T-helper 1 cell (primary cell): ENCODE measurements at places on chromosomes 5 and 9.

GRCh38 chr5:38883842-38884241 is 38.0 kb downstream of the OSMR start:
- DNase-seq: no peak

- DNase-seq: no peak
These were observed 208.3 kb downstream of the GABBR2 start for GRCh38 chr9:98500337-98500919.

DNA sequence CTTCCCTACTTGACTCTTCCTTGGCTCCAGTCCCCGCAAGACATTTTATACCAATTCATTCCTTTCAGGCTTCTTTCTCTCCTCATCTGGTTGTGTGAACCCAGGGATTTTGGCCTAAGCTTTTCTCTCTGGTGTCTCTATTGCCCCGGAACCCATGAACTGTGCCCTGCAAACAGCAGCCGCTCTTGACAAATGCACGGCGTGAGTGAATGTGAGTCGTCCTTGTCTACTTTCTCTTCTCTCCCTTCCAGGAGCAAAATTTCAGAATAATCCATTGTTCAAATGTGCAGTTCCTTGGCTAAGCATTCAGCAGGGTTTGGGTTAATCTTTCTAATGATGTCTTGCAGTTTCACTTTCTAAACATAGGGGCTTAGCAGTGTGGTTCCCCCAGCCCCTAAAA is 250.4 kb upstream of the IRX4 start:
- DNase-seq: no peak

- peak; percentile 37 for DNase-seq
These were observed 2.0 kb downstream of the CD74 start for GRCh38 chr5:150410524-150411244.

- DNase-seq: no peak
These were observed 32.7 kb upstream of the ARAP3 start for GRCh38 chr5:141714542-141715310.

DNA sequence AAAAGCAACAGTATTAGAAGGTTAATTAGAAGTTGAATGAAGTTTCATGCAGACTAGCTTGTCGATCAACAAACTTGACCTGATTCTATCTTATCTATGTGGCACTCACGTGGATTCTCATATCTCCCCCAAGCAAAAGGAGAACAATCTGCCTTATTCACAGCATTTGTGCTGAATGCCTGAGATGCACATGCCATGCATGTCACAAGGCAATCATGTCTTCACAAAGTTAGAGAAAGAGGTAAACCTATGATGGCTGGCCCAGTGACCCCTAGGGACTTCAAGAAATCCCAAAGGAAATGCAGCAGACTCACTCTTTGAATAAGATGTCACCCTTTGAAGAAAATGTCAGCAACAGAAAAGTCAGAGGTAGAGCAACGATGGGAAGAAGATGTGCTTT is 17.6 kb upstream of the SHOC1 start:
- DNase-seq: no peak

DNA sequence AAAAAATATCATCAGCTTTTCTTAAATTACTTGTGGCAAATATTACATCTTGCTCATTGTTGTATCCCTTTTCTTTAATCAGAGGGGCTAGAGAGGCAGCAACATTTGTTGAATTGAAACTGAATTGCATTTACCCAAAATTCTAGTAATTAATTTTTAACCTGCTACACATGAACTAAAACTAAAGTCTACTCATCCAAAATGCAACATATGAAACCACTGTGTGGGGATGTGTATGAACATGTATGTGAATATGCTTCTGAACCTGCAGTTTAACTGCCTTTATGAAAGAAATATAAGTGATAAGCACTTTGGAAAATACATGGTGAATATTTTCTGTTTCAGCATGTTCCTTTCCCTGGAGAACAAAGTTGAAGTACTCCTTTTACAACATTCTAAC is 158.5 kb downstream of the KIAA0825 start:
- DNase-seq: no peak

- DNase-seq: no peak
These were observed 25.6 kb downstream of the CAMK2A start for GRCh38 chr5:150263801-150264621.

- no peak for DNase-seq
These were observed 116.0 kb downstream of the TENT4A start for GRCh38 chr5:6829150-6829784.

DNA sequence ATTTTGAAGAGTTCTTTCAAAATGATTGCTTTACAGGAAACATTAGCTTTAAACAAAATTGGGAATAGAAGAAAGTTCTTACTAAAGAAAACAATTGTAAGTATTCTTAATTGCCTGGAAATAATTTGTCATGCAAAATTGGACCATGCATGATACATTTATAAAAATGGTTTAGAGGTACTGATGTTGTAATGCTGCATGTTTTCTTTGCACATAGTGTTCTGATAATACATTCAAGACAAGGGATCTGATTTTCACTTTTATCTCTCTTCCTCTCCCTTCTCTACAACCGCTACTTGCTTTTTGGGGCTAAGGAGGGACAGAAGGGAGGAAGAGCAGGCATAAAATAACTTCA is 211.6 kb upstream of the MPDZ start:
- no peak for DNase-seq

- no peak for DNase-seq
These were observed 269.0 kb upstream of the MPDZ start for GRCh38 chr9:13548535-13548934.

GRCh38 chr5:98309785-98310598 is 463.5 kb upstream of the RGMB start:
- DNase-seq: peak; percentile 61

DNA sequence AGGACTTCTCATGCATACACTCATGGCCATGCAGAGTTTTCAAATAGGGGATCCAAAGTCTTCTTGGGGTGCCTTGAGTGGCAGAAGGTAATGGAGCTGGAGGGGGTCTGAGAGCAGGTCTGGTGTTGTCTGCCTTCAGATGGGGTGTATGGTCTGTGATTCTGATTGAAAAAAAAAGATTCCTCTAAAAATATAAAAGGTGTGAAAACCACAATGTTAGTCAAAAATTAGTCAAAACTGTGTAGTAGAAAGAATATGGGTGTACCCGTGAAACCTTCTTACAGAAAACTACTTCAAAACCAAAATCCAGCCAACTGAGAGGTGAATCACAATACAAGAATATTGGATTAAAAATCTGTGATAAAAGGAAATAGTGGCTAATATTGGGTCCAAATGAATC is 20.1 kb downstream of the DOCK2 start:
- no peak for DNase-seq
